Central memory CD4-positive, alpha-beta T cell (primary cell): ENCODE measurements at places on chromosomes 12 and 14.

- DNase-seq, result no peak
Observed at GRCh38 chr12:121794534-121795033, 1.1 kb upstream of the RHOF start.

DNA sequence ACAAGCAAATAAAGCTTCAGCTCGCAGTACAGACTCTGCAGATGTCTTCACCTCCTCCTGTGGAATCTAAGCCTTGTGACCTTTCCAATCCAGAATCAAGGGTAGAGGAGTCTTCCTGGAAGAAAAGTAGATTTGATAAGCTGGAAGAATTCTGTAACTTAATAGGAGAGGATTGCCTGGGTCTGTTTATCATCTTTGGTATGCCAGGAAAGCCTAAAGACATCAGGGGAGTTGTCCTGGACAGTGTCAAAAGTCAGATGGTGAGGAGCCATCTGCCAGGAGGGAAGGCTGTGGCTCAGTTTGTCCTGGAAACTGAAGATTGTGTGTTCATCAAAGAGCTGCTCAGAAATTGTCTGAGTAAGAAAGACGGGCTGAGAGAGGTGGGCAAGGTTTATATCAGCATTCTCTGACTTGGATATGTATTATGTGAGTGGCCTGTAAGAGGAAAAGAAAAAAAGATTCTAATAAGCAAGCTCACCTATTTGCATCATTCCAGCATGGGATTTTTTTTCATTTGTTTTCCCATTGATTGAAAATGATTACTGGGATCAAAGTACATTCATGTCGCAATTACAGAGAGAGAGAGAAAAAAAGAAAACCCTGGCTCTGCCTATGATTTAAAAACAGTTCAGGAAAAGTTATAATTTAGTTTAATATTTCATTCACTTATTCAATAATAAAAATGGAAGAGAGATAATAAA, 767 bp downstream of the REP15 start:
- no peak for DNase-seq

- DNase-seq, result no peak
Observed at GRCh38 chr12:122489038-122489437, 11.7 kb downstream of the ZCCHC8 start.

DNA sequence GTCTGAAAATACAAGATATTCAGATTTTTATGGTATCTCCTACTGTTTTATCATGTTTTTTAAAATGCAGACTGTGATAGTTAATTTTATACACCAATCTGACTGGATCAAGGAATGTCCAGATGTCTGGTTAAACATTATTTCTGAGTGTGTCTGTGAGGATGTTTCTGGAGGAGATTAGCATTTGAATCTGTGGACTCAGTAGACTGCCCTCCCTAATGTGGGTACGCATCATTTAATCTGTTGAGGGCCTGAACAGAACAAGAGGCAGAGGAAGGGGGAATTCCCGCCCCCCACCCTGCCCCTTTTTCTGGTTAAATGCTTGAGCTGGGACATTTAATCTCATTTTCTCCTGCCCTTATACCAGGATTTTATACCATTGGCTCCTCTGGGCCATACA, 72.1 kb downstream of the AVPR1A start:
- DNase-seq, result no peak

GRCh38 chr14:22472935-22473854, 115.8 kb downstream of the DAD1 start:
- no peak for DNase-seq

DNA sequence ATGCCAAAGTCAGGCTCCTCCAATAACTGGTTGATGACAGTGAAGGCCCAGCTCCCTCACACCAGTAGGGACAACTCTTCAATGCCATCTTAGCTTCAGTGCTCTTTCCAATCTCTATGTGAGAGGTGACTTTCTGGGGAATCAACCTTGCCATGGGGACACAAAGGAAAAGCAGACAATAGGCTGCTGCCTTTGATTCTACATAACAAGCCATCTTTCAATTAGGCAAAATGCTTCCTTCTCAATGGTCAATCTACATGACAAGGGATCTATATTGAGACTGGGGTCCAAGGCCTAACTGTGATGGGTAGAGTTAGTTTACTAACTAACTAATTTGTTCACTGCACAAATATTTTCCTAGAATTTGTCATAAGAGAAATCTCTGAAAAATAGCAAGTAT, 1417.5 kb upstream of the SEL1L start:
- DNase-seq, result no peak

GRCh38 chr12:62839869-62840660, 94.9 kb downstream of the PPM1H start:
- no peak for DNase-seq

GRCh38 chr14:51884086-51884927, 23.9 kb downstream of the GNG2 start:
- DNase-seq, result no peak

DNA sequence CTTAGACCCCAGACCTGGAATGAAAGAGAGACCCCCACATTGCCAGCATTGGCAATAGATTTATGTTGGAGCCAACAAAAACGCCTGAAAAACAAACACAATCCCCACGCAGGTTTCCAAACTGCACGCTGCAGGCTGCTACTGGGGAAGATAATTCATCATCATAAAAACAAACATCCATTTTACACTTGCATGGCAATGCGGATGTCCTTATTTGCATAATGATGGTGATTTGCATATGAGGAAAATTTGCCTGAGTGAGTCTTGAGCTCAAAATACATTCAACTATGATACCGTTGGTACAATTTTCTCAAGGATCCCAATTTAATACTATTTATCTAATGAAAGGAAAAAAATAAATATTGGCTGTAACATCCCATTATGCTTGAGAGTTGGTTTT, 33.6 kb upstream of the TMEM132D start:
- no peak for DNase-seq

- DNase-seq, result no peak
Observed at GRCh38 chr12:105736498-105736897, 402.3 kb downstream of the NUAK1 start.

GRCh38 chr12:124411281-124411878, 116.5 kb downstream of the RFLNA start:
- DNase-seq, result no peak

- DNase-seq, result no peak
Observed at GRCh38 chr12:46858368-46858767, 32.6 kb upstream of the SLC38A4 start.

- no peak for DNase-seq
Observed at GRCh38 chr14:52833891-52834290, 42.5 kb upstream of the GNPNAT1 start.

DNA sequence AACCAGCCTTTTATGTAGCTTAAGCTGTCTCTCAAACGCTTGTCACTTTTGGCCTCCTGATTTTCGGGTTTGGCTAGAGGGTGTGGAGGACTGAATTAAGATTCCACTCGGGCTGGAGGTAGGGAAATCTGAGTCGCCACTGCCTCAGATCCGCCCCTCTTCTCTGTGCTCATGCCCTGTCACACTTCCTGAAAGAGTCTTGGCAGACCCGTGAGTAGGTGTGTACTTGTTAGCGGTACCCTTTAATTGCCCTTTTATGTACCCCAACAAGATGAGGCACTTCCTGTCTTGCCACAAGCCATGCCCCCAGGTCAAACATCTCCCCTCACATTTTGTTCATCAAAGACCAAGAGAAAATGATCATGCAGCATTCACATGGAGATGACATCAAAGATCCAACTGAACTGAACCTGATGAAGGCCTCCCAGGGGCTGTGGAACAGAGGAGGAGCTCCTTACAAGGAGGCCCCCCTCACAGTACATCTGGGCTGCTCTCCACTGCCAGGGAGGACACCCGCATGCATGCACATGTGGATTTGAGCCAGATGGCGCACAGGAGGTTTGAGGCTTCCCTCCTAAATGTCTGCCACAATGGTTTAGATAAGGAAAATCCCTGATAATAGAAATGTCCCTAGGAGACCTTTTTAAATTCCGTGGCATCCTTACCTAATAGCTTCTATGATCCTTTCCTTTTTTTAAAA, 86.5 kb upstream of the CDKN3 start:
- DNase-seq, result no peak

GRCh38 chr14:93430315-93431035, at the start of gene UNC79:
Gene UNC79, plus strand, starts transcription at chr14:93430939. Its CDS starts 91 bp downstream, at chr14:93431030.
- DNase-seq, result no peak

DNA sequence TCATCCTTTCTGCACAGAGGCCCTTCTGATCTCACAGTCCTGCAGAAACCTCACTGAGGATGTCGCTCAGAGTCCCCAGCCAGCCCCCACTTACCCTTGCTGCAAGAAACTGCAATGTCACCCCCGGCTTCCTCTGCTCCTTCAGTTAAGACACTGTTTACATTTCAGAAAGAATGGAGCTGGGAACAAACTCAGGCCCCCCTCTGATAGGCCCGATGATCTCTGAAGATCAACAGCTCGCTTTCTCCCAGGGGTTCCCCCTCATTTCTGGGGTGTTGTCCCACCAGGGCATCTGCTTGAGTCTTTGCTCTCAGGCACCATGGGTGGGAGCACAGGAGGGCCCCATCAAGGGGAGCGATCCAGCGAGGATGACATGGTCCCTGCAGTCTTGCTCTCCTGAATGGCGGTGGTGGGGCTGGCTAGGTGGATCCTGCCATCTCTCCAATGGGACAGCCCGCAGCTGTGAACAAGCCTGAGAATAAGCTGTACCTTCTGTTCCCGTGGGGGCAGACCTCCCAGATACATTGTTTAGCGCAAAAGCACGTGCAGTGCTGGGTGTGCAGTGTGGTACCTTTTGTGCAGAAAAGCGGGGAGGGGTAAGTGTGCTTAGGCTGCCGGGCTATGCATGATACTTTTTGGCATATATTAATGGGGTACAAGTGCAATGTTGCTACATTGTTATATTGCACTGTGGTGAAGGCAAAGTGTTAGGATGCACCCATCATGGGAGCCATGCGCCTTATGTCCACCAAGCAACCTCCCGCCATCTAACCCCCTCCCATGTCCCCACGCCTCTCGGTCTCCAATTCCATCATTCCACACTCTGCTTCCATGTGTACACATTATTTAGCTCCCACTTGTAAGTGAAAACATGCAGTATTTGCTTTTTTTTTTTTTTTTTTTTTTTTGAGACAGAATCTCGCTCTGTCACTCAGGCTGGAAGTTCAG, 6.7 kb upstream of the NCOR2 start:
- DNase-seq, result no peak

DNA sequence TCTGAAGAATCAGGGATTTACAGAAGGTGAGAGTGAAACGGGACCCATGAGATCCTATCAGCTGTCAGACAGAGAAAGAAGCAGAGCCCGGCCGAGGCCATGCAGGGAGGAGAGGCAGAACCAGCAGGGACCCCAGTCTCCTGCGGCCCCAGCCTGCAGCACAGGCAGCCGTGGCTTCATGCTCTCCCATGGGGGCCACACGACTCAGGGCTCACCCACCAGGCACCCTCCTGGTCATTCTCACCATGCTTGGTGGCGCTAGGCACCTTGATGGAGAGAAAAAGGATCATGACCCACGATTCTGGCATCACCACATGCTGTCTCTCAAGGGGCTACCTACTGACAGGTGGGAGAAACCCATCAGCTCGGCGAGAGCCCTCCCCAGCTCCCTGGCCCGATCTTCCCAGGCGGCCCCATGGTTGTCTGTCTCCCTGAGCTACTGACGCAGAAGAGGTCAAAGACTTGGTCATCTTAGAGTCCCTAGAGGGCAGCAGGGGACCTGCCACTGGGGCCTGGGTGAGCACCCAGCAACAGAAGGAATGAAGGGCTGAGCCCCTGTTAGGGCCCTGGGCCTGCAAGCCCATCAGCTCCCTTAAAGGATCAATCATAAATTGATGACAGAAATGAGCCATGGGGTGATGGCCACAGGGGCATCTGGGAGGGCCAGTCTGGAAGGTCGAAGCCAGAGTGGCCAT, 58.0 kb downstream of the ITPK1 start:
- DNase-seq, result no peak

- no peak for DNase-seq
Observed at GRCh38 chr12:76883151-76883550, 4.3 kb upstream of the CSRP2 start.

DNA sequence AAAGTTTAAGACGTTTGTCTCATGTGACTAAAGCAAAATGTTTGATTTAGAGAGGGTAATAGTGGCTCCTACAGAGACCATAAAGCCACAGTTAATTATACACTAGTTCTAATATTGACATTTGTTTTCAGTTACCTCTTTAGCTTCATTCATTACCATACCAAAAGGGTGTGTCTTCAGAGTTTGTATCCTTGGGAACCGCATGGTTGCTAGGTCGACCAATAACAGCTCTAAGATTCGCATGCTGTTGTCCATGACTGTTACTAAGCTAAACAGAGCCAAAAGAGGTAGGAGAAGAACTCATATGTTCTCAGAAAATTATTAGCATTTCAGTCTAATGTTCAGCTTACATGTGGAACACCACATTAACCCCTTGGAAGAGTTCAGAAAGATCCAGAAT, 36.2 kb upstream of the ETNK1 start:
- DNase-seq, result no peak
